ENCODE measurements at places on chromosomes 5 and 9.
A peak's percentile ranks its signal among the peaks of the same experiment; 100 is the strongest.

DNA sequence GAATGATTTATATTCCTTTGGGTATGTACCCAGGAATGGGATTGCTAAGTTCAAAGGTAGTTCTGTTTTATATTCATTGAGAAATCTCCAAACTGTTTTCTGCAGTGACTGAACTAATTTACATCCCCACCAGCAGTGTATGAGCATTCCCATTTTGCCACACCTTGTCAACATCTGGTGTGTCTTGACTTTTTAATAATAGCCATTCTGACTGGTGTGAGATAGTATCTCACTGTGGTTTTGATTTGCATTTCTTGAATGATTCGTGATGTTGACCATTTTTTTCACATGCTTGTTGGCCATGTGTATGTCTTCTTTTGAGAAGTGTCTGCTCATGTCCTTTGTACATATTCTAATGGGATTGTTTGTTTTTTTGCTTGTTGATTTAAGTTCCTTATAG lies 421.5 kb downstream of the KIAA0825 start:
- no peak for DNase-seq

DNA sequence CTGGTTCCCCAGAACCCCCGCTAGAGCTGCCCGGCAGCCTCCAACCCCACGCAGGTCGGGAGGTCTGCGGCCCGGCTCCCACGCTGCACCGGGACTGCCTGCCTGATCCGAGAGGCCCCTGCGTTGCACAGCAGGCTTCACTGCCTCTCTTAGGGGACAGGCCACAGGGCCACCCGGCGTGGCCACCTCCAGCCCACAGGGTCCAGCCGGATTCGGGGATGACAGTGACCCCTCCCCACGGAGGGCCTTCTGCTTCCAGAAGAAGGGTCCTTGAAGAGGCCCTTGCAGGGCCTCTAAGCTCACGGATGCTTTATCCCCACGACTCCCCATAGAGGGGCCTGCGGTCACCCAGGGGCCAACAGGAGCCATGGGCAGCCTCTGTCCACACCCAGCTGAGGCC lies 66.1 kb upstream of the PPP1R26 start:
- DNase-seq = no peak

- DNase-seq = no peak
These were observed 214.7 kb downstream of the EBF1 start for GRCh38 chr5:158884827-158885518.

DNA sequence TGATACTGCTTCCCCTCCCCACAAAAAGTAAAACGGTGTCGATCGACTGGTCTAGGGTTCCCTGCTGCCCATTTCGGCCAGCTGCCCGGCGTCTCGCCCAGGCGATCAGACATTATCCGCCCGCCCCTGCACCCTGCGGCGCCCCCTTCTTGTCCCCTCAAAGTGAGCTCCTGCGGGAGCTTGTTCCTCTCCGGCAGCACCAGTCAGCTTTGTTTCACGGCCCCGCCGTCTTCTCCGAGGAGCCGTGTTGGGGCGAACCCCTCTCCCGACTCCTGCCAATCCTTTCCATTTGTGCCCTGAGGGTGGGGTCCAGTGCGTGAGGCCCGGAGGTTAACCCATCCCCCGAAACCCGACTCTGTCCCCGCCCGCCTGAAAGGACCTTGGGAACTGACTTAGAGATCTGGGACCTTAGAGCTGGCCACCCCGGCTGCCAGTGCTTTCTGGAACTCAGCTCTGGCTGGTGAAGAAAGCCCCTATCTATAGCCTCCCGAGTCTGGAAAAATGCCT lies 518 bp downstream of the UBE2B start:
- peak; percentile 78 for DNase-seq
